Neural crest cell (in vitro differentiated cells): ENCODE measurements at places on chromosomes 5 and 9. TPM values are rescaled to one million over a fixed set of nuclear protein-coding genes. Genes with fewer than 3 reads are reported as not detected.

WDR38 gene
- total RNA-seq: not detected in 2 replicates

DNA sequence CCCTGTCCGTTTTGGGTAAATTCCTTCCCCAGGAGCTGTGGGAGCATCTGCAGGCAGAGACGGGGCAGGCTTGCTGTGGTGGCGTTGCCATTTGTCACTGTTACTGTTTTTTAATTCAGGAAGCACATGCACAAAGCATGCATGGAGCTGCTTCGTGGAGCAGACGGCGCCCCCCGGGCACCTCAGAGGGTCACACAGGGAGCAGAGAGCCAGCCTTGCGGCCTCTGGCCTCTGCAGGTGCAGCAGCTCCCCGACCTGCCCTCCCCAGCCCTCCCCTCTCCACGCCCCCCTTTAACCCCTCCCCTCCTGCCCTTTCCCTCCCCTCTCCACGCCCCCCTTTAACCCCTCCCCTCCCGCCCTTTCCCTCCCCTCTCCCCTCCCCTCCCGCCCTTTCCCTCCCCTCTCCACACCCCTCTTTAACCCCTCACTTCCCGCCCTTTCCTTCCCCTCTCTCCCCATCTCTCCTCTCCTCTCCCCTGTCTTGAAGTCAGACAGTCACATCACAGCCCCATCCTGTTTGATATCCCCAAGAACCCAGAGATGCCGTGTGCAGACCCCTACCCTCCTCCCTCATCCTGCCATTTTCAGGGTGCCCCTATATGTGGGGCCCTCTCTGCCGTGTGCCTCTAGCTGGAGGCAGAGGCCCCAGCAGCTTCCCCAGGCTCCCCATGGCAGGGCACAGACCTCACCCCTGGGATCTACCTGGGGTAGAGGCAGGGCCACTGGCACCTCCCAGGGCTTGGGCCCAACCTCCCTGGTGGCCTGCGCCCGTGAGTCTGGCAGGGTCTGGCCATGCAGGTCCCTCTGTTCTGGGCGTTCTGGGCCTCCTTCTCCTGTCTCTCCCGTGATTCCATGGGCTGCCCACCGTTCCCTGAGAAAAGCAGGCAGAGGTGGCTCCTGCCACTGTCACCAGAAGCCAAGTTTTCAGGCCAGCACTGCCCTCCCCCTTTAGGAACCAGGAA lies 29.6 kb upstream of the UBAC1 start:
- DNase-seq: no peak

DNA sequence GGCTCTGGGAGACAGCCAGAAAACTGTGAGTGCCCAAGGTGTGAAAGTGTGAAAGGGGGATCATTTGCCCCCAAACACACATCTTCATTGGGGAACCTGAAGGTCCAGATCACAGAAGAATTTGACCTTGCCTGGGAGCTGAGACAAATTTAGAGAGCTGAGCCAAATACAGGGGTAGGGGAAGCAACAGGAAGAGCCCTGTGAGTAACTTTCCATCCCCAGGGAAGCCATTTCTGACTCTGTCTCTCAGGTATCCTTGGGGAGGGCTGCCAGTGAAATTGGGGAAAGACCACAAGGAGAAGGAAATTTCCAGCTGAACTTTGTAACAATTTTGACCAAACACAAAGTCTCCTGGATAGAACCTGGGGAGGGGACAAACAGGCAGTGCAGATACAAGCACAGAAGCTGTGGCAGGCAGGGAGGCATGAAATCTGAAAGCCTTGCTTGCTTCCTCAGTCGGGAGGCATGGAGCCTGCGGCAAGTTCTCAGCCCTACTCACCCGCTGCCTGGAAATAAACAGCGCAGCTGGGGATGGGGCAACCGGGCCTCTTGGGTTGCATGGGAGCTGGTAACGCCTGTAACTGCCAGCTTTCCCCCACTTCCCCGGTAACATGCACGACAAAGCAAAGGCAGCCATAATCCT lies 31.5 kb upstream of the ZCCHC9 start:
- DNase-seq: no peak

GNA14 gene
- total RNA-seq: not detected in 2 replicates

IRX1 gene
- total RNA-seq: 24.8 and 26.1 TPM in 2 replicates

GRCh38 chr9:135409286-135410200 lies 70.0 kb upstream of the PPP1R26 start:
- DNase-seq: no peak

TXNDC8 gene
- total RNA-seq: not detected in 2 replicates

DNA sequence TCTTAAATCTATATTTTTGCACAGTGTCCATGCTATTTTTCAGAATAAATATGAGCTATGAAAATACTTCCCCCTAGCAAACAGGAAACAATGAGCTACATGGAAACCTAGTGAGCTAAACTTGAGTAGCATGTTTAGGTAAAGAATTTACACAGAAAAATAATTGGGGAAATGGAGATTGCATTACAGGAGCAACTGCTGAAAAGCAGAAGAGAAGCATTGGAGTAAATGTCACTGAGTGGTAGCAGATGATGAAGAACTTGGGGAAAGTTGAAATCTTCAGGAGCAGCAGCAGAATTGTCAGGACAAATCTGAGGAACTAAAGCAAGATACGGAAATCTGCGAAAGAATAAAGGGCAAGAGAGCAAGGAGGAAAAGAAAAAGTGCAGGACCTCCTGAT lies 610.3 kb downstream of the TLE1 start:
- no peak for DNase-seq

- peak; percentile 31 for DNase-seq
These were observed 37.7 kb upstream of the NEURL1B start for GRCh38 chr5:172603251-172603806.

LHX3 gene
- 0.07 TPM in 1 of 2 replicates, not detected in the other for total RNA-seq

DNA sequence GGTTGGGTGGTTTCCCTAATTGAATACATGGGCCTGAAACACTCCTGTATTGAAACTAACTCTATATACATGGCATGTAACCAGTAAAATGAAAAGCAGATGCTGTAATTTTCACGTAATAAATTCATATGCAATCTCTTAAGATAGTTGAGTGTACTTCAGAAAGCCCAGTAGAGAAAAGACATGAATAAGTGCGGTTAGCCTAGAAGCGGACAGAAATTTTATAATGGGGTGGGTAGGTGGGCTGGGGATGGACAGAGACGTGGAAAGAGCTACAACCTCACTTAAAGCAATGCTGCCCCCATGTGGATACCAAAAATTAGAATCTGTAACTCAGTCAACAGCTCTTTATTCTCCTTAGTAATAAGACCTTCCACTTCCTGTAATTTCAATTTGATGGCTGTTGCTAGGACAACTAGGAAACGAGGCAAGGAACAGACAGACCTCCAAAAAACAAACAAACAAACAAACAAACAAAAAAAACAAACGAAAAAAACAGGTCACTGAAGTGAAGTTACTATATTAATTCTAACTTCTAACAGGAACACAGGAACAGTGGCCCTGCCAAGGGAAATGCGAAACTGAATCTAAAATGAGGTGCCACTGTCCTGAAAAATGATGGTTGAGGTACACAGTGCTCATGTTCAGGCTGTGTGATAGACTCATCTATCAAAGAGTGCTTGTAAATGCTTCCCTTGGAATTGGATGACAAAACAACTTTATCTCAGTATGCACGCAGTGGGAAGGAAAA lies 103.4 kb upstream of the GNA14 start:
- peak; percentile 20 for DNase-seq

DNA sequence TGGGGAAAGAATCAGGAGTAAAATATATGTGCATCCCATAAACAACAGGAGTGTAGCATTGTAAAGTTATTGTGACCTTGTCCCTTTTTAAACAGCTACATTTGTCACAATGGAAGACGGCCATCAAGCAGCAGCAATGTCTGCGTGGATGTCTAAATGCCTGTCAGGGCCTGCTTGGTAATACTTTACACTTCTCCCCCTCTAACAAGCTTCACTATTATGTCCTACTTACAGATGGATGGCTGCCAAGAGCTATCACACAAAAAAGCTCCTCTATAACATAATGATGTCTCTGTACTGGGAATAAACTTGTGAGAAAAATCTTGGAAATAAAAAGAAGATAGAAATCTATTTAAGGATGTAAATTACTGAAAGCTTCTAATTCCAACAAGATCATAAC lies 213.0 kb downstream of the FBXL17 start:
- no peak for DNase-seq

DNA sequence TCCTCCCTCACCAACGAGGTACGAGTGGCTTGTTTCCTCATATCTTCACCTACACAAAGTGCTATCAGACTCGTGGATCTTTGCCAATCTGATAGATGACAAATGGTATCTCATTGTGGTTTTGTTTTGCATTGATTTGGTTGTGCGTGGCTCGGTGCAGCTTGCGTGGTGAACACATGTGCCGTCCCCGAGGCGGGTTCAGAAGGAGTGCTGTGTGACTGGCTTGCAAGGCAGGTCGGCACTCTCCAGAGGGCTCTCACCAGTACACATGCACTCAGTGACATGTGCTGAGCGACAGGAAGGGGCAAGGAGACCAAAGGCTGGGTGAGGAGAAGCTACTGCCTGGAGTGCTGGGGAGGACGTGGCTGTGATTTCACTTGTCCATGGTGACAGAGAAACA lies 95.3 kb upstream of the PITX1 start:
- DNase-seq: no peak

GRCh38 chr5:151328734-151329133 lies 18.6 kb downstream of the SLC36A2 start:
- DNase-seq: no peak

DNA sequence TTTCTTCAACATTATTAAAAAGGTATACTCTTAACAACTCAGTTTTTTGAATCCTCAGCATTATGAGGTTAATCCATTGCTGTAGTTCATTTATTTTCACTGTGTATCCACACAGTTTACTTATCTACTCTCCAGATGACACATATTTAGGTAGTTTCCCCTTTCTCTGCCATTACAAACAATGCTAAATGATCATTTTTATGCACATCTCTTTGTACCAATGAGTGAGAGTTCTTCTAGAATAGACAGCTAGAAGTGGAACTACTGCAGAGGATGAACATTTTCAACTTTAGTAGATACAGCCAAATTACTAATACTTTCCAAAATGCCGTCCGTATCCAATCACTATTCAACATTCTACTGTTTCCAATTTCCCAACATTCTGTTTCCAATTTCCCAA lies 11.5 kb downstream of the AFF4 start:
- DNase-seq: no peak

GRCh38 chr9:130755377-130756007 lies 61.9 kb downstream of the EXOSC2 start:
- DNase-seq: no peak

OR1Q1 gene
- not detected in 2 replicates for total RNA-seq

DNA sequence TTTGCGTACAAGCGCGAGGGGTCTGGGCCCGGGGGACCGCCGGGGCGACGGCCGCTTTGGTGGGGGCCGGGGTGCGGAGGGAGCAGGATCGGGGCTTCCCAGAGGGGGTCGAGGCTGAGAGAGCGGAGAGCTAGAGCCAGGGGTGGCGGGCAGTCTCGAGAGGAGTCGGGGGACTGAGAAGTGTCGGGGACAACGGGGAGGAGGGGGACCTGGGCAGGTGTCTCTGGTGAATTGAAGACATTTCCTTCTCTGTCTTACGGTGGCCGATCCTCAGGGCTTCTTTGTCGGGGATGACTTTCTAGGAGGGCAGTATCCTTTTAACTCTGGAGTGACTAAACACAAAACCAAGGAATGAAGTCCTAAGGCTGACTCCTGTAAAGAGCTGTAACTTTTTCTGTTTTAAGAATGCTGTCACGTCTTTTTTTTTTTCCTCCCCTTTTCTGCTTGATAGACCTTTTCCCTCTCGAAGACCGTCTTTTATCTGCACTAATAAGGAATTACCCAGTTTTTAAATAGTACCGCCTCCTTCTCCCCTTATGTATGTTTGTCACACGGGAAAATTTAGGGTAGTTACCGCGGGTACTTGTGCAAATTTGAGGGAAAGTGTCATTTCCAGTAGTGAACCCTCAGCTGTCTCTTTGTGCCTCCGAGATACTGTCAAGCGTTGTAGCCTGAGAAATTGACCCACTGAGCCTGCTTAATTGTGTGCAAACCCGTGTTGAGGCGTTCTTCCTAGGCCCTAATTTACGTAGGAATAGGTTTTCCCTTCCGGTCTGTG lies 822 bp downstream of the DENND4C start:
- no peak for DNase-seq

INSL4 gene
- not detected in 2 replicates for total RNA-seq

HAPLN1 gene
- total RNA-seq: 0.75 and 1.4 TPM in 2 replicates

GRCh38 chr5:159906463-159906862 lies 9.8 kb upstream of the ADRA1B start:
- no peak for DNase-seq

SMIM33 gene
- total RNA-seq: not detected in 2 replicates

PJA2 gene
- total RNA-seq: 51.2 TPM in 2 replicates

C9 gene
- total RNA-seq: not detected in 2 replicates

DNA sequence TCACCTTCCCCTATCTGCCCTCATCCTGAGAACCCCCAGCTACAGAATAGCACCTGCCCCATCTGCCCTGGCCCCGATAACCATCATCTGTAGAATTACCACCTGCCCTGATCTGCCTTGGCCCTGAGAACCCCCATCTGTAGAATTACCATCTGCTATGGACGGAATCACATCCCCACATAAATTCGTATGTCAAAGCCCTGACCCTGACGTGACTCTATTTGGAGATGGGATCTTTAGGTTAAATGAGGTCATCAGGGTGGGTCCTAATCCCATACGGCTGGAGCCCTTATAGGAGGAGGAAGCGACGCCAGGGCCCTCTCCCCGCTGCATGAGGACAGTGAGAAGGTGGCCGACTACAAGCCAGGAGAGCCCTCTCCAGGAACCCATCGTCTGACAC lies 32.6 kb downstream of the SARDH start:
- no peak for DNase-seq

RIOK2 gene
- total RNA-seq: 33.4 and 34.2 TPM in 2 replicates
